AG04450 (cell line): ENCODE measurements at places on chromosomes 16 and 17. TPM values are rescaled to one million over a fixed set of nuclear protein-coding genes. Genes with fewer than 3 reads are reported as not detected.

- no peak for DNase-seq
Measured at GRCh38 chr16:180681-181564, 664 bp downstream of the HBQ1 start.

DNA sequence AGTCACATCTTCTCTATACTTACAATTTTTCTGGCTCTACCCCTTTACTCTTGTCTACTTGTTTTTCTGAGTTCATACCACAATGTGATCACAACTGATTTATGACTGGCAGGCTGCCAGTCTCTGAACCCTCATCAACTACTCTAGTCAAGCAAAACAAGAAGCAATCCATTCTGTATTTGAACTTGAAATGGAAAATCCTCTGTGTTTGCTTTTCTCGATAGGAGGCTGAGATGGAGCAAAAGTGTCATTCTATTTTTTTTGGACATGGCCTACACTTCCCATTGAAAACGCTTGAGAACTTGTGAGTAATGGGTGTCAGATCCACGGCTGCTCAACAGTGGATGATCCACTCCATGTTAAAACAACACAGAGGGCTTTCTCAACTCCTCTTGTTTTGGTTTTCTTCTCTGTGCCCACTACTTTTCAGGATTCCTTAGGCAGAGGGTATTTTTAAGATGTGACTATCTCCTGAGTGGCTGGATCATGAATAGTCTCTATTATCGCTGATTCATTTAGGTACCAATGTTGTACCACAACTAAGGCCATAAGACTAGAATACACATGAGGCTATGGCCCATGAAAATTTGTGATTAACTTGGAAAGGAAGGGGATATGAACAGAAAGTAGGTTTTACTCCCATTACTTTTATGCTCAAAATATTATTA is 11.7 kb downstream of the TMEM100 start:
- DNase-seq, result no peak

GRCh38 chr16:50252082-50252611 is 14.2 kb upstream of the ADCY7 start:
- no peak for DNase-seq

DNA sequence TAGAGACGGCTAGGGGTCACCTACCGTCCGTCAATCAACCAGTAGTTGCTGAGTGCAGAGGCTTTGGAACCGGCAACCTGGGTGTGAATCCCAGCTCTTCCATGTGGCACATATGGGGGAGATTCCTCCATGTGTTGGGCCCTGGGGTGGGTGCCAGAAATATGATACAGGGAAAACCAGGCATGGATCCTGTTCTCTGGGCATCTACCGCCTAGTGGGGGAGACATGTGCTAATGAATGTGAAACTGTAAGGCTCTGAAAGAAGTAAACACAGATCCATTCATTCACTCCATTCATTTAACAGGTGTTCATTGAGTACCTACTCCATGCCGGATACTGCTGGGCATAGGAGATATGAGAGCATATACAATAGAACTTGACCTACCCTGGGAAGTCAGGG is 39.5 kb upstream of the SDK2 start:
- DNase-seq, result no peak

GRCh38 chr17:8391711-8392110 is 5.9 kb downstream of the RNF222 start:
- DNase-seq, result no peak

DNA sequence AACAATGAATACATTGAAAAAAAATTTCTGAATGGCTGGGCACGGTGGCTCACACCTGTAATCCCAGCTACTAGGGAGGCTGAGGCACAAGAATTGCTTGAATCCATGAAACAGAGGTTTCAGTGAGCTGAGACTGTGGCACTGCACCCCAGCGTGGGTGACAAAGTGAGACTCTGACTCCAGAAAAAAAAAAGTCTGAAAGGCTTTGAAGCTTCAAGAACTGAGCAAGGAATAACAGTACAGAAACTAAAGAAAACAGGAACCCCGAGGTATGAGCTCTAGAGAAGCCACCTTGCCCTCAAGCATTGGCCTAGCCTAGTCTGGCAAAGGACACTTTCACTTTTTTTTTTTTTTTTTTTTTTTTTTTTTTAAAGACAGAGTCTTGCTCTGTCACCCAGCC is 45.0 kb downstream of the TEX2 start:
- no peak for DNase-seq

- DNase-seq, result no peak
Measured at GRCh38 chr17:18362698-18363100, 651 bp downstream of the SHMT1 start.

DNA sequence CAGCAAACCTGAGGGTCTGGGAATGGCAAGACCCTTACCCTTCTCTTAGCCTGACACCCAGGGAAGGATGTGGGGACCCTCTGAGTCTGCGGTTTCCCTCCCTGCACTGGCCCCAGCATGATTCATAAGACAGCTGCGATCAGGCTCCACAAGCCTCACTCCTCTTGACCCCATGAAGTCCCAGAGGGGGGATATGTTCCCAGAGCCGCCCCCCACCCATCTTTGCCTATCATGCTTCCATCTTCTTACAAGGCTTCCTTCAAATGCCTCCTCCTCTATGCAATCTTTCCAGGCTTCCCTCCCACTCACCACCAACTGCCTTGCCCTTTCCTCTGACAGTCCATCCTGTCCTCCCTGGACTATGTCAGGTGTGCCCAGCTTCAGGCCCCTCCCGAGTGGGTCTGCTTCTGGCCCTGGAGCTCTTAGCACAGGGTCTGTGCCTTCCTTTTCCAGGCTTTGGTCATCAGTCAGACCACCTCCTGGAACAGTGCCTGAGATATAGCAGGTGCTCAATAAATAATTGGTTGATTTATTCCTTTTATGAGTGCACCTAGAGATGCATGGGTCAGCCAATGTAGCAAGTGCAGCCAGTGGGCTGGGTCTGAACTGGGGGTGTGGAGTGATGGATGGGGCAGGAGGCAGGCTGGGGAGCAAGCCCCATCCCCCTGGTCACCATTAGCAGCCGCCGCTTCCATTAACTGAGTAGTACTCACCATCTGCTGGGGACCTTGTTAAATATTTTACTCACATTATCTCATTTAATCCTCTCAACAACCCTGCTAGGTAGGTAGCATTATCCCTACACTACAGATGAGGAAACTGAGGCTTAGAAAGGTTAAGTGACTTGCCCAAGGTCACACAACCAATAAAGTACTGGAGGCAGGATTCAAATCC is 8.4 kb downstream of the DLX3 start:
- DNase-seq, result no peak

DNA sequence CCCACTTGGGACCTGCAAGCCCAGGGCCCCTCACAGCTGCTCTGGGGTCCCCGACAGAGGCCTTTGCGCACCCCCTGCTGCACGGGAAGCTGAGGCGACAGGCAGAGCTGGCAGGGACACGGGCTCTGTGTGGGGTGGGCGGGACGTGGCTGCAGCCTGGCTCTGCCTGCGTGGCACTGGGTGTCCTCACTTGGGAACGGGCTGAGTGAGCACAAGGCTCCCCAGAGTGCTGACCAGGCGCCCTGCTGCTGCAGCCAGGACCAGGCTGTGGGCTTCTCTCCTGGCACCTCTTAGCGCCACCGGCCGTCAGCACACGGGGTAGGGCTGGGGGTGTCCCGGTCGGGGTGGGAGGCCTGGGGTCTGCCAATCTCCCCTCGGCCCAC is 6.6 kb downstream of the C1QTNF8 start:
- DNase-seq, result no peak

- DNase-seq, result peak; percentile 99
Measured at GRCh38 chr17:42519546-42520491, 16.2 kb upstream of the NAGLU start.

GRCh38 chr17:15469260-15469659 is 1.8 kb upstream of the CDRT4 start:
- no peak for DNase-seq

GRCh38 chr16:77306075-77306474 is 106.9 kb downstream of the SYCE1L start:
- DNase-seq, result no peak

DNA sequence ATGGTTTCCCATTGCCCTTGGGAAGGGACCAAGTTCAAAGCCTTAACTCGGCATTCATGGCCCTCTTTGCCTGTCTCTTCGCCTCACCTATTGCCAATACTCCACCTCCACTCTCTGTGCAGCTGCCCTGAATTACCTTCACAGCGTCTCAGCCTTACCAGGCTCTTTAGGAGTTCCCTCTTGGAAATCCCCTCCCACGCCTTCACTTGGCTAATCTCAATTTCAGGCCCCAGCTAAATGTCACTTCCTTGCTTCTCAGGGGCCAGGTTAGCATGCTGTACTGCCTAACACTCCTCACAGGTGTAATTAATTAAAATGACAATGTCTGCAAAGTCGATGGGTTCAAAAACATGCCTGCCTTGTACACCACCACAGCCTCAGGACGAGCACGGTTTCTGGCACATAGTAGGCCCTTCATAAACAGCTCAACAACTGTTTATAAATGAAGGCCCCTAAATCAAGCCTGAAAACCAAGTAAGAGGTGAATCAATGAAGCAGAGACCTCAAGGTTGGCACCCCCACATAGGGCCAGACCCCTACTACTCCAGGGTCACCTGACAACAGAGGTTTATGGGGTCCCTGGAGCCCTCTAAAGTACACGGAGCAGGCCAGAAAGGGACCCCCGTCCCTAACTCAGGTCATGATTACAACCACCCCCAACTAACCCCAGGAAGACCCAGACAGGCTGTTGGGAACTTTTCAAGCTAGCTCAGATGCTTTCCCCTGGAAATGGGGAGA is 11.2 kb upstream of the EEF2K start:
- no peak for DNase-seq

DNA sequence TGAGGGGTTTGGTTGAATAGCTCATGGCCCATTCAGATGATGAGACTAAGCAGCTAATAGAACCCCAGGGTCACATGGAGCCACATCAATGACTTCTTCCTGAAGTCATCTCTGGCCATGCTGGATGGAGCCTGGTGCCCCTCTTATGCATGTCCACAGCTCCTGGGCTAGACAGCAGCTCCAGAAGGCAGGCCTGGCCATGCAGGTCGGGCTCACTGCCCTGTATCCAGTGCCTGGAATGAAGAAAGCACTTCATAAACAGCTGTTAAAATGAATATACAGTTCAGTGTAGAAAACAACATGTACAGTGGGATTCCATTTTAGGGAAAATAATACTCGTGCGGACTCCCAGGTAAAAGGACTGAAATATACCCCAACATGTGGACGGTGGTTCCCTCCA is 73.9 kb downstream of the GNAO1 start:
- no peak for DNase-seq

- DNase-seq, result peak; percentile 42
Measured at GRCh38 chr17:79793924-79794304, 3.0 kb downstream of the CBX8 start.

DNA sequence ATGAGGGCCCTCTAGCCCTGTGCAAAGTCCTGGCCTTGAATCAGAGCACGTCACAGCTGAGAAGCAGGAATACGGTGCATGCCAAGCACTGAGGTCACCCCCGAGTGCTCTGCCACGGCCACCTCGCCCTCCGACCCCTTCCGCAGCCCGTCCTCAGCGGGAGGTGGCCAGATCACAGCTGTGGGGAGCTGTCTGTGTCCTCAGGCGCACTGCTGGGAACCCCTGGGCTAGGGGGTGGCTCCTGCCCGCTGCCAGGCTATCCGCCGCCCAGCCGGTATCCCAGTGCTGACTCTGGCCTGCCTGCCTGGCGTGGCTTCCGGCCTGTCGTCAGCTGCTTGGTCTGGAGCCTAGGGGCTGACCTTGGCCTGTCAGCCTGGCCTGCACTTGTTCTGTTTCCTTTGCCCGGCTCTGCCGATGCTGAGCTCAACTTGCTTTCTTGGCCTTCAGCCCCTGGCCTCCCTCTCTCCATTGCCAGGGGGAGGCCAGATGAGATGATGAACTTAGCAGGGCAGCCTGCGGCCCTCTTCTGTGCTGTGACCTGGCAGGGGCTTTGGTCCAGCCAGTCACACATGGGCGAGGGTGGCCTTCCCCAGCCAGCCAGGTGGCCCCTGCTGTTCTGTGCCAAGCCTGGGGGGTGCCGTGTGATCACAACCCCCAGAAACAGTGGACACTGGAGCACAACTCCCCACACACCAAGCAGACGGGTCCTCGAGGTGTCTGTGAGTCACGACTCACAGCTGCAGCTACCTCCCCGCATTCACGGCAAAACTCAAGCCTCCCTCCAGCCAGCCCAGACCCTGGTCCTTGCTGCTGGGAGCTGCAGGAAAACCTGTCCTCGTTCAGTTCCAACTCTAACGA is 77.3 kb downstream of the ZDHHC7 start:
- DNase-seq, result no peak

- no peak for DNase-seq
Measured at GRCh38 chr16:454397-454940, 29.0 kb downstream of the RAB11FIP3 start.

DNA sequence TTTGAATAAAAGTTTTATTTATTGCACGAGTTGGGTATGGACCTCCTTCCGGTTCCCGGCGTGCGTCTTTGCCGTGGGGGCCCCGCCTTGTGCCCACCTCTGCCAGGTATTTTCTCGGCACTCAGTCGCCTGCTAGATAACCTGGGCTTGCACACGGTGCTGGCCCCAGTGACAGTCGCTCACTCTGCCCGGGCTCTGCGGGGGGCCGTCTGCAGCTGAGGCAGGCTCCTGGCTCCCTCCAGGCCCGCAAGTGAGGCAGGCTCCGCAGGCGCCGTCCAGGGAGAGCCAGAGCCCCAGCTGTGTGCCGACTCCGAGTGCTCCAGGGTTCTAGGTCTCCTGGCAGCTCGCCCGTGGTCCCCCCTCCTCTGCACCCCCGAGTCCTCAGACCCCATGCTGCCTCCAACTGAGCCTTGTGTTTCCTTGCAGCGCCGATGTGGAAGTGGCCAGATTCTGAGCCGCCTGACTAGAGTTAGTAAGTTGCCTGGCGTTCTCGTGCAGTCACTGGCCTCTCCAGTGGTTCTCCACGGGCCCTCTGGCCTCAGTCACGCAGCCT is 54.7 kb upstream of the PVALEF start:
- no peak for DNase-seq

- DNase-seq, result no peak
Measured at GRCh38 chr17:31587462-31587861, 196.0 kb downstream of the RAB11FIP4 start.

- DNase-seq, result no peak
Measured at GRCh38 chr17:70278844-70279462, 109.6 kb downstream of the KCNJ2 start.

DNA sequence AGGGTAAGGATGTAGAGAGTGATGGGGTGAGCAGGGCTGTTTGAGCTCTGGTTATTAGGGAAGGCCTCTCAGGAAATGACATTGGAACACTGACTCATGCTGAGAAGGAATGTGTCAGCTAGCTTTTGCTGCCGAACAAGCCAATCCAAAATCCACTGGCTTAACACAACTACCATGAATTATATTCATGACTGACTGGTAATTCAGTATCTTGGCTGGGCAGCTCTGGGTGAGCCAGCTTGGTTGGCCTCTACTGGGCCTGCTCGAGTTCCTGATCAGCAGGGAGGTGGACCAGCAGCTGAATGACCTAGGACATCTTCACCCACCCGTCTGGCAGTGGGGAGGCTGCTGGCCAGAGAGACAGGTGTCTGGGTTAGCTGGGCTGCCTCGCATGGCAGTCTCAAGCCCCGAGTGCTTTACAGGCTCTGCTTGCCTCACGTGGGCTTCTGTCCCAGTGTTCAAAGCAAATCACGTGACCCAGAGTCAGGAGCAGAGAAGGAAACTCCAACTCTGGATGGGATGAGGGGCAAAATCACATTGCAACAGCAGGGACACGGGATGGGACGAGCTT is 209.4 kb downstream of the KATNIP start:
- no peak for DNase-seq

Gene SDR42E2
- not detected in 2 replicates for polyA plus RNA-seq

Gene KRT24
- not detected in 2 replicates for polyA plus RNA-seq

Gene SCGB1C2
- not detected in 2 replicates for polyA plus RNA-seq

Gene PPY
- polyA plus RNA-seq, result not detected in 2 replicates

Gene SLC5A2
- polyA plus RNA-seq, result not detected in 2 replicates

Gene TP53TG3C
- not detected in 2 replicates for polyA plus RNA-seq

Gene NPTX1
- 6.4 and 6.5 TPM in 2 replicates for polyA plus RNA-seq

Gene TMC7
- 0.37 and 0.42 TPM in 2 replicates for polyA plus RNA-seq

Gene ITGAD
- polyA plus RNA-seq, result not detected in 2 replicates

Gene ALG1
- 35.4 and 39.3 TPM in 2 replicates for polyA plus RNA-seq

Gene SBK1
- polyA plus RNA-seq, result 0.01 and 0.02 TPM in 2 replicates

Gene TLCD3B
- not detected in 2 replicates for polyA plus RNA-seq
